ENCODE measurements at places on chromosomes 2 and 18. TPM values are rescaled to one million over a fixed set of nuclear protein-coding genes. Genes with fewer than 3 reads are reported as not detected.

NCKAP1 gene
- total RNA-seq = 32.2 TPM

IDH1 gene
- total RNA-seq = 293 TPM

- DNase-seq = no peak
These were observed 40.0 kb downstream of the FAM228A start for GRCh38 chr2:24214880-24215279.

GRCh38 chr2:45889053-45889452 is 237.6 kb downstream of the PRKCE start:
- DNase-seq = no peak
